ENCODE measurements at places on chromosomes 7 and 10. TPM values are rescaled to one million over a fixed set of nuclear protein-coding genes. Genes with fewer than 3 reads are reported as not detected.
A peak's percentile ranks its signal among the peaks of the same experiment; 100 is the strongest.

Gene DKK1
- 5.2 TPM for polyA plus RNA-seq

Gene MRC1
- polyA plus RNA-seq: 24.2 TPM

Gene ZMYND11
- polyA plus RNA-seq: 116 TPM

Gene GRID2IP
- 1.3 TPM for polyA plus RNA-seq

Gene PCLO
- 7.0 TPM for polyA plus RNA-seq

Gene CFTR
- polyA plus RNA-seq: 29.6 TPM

Gene CYCS
- polyA plus RNA-seq: 60.4 TPM

Gene FGF8
- polyA plus RNA-seq: 0.15 TPM

Gene C10orf90
- 27.0 TPM for polyA plus RNA-seq

Gene ZNF777
- polyA plus RNA-seq: 13.6 TPM

Gene MYPN
- 0.03 TPM for polyA plus RNA-seq

Gene INMT
- polyA plus RNA-seq: 22.8 TPM

Gene AKR1E2
- polyA plus RNA-seq: 8.1 TPM

Gene ETV1
- polyA plus RNA-seq: 67.2 TPM

Gene CC2D2B
- 1.9 TPM for polyA plus RNA-seq

Gene OR2A7
- 17.5 TPM for polyA plus RNA-seq

Gene ZNF438
- 9.8 TPM for polyA plus RNA-seq

Gene CRTAC1
- 8.6 TPM for polyA plus RNA-seq

Gene TMEM72
- polyA plus RNA-seq: 2.0 TPM

GRCh38 chr10:49664842-49665355 is 14.6 kb upstream of the C10orf53 start:
- no peak for DNase-seq

GRCh38 chr7:43636093-43636492 is 53.2 kb downstream of the STK17A start:
- peak; percentile 67 for DNase-seq

GRCh38 chr7:302054-302992 is 12.4 kb downstream of the FOXL3 start:
- no peak for DNase-seq

DNA sequence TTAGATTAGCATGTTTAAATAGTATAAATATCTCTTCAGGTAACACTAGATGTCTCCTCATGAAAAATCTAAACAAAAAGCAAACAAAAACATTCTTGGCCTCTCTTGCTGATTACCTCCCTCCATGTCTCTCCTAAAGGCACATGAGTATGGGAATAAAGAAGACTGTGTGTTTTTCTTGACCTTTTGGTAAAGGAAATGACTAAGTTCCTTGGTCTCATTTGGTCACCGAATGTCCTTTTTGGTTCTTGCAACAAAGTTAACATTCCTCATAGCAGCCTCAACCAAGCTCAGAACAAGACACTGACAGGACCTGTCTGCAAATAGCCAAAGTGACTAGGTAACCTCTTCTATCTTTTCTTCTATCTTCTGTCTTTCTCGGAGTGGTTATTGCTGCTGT is 35.5 kb downstream of the POM121L12 start:
- no peak for DNase-seq

DNA sequence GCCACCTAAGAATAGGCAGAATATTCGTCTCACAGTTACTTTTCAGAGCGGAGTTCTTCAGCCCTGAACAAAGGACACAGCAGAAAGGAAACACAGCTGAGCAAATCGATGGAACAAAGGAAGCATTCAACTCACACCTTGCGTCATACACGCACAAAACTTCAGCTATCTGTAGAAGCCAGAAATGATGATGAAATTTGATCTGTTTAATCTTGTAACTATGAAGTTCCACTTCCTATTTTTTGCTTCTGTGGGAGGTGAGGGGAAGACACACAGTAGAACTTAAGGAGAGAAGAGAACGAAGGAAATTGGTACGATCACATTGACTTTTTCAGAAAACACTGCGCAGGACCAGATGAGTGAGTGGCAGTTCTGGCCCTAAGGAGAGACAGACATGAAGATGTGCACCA is 26.2 kb downstream of the FAM171A1 start:
- peak; percentile 71 for DNase-seq

- DNase-seq: no peak
Observed at GRCh38 chr7:138945154-138945553, 36.0 kb downstream of the KIAA1549 start.

DNA sequence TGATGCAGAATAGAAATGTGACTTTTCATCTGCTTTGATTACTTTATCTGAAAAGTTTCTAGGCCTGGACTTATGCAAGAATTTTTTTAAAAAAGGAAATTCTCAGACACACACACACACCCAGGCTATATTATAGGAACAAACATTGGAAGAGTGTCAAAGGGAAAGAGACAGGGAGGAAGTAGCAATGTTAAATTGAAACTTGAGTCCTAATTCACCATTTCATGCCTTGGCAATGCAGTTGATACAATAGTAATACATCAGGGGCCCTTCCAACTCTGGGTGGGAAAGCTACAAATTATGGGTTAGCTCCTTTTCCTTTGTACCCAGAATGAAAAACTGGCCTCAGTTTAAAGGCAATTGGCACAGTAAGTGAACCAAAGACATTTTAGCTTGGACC is 258.0 kb upstream of the LYZL1 start:
- DNase-seq: no peak

- DNase-seq: no peak
Observed at GRCh38 chr7:31079824-31080511, 27.9 kb downstream of the ADCYAP1R1 start.

DNA sequence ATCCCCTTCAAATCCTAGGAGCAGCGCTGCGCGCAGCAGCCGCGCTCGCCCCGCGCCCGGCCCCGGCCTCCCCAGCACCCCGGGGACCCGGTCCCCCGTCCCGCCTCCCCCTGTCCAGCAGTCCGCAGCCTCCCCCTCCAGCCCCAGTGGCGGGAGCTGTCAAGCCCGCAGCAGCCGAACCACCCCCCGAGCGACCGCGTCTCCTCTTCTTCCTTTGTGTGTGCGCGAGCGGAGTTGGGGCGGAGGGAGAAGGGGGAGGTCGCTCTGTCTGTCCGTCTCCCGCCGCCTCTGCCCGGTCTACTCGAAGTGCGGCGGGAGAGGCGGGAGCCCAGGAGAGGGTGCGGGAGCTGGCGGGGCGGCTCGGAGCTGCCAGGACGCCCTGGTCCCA is 375 bp upstream of the CHN2 start:
- DNase-seq: peak; percentile 80

- DNase-seq: no peak
Observed at GRCh38 chr7:135397689-135398088, 112.2 kb downstream of the CNOT4 start.

GRCh38 chr10:70054902-70055301 is 2.3 kb downstream of the MACROH2A2 start:
- no peak for DNase-seq

- no peak for DNase-seq
Observed at GRCh38 chr7:100483722-100484672, at the start of gene NYAP1. Gene NYAP1, plus strand, starts transcription at chr7:100483927. Its CDS starts 1,385 bp downstream, at chr7:100485312.

GRCh38 chr10:118373786-118374185 is 31.7 kb upstream of the FAM204A start:
- no peak for DNase-seq

DNA sequence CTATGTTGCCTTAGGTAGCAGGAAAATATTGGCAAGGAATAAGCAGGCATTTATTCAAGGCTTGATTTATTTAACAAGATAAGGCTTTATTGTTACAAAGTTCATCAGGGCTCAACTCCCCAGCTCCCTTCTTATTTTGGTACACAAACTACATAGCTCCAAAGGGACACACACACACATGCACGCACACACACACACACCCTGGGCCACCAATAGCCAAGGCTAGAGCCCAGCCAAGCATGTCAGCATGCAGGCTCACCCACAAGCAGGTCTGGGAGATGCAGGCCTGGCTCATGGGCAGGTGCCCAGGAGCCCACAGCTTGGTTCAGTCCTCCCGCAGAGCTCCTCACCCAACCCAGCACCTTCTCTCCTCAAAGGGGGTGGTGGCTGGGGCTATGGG is 23.4 kb downstream of the LEP start:
- peak; percentile 56 for DNase-seq

DNA sequence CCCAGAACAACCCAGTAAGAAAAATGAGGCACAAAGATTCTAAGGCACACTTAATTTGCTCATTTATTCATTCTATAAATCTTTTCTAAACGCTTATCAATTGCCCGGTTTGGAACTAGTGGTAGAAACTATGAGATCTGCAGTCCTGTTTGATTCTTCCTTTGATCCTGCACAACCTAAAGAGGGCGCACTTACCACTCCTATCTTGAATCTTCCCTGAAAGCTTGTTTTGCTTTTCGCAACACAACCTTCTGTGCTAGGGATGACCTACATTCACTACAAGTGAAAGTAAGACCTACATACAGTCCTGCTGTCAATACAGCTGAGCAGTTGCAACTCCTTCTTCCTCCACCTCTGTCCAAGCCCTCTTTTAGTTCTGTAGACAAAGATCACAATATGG is 12.6 kb upstream of the ARL4A start:
- DNase-seq: no peak

- DNase-seq: no peak
Observed at GRCh38 chr7:142811154-142811737, 40.5 kb downstream of the PRSS2 start.

DNA sequence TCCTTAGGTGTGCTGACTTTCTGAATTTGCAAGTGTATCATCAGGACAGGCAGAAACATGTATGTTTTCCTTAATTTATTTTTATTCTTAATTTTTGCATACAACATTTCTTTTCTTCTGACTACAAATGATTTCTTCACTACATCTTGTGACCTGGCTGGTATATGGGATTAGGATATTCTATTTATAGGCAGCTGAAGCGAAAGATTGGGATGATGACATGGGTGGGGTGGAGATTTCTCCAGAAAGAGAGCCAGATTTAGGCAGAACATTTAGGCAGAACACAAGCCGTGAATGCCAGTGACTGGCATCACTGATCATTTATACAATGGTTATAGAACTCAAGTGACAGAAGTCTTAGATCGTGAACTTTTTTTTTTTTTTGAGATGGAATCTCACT is 256.7 kb downstream of the KLF6 start:
- DNase-seq: no peak

DNA sequence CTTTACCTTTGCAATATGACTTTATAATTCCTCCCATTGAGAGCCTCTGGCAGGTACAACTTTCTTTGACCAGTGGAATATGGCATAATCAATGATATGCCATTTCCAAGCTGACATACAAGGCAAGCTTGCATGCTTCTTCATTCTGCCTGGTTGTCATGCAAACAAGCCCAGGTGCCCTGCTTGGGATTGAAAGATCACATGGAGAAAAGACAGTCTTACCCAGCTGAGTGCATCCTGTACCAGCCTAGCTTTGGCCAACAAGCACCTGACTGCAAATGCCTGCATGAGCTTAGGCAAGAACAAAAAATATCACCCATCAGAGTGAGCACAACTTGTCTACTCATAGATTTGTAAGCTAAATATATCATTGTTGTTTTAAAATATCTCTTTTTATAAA is 82.9 kb upstream of the KCND2 start:
- no peak for DNase-seq

DNA sequence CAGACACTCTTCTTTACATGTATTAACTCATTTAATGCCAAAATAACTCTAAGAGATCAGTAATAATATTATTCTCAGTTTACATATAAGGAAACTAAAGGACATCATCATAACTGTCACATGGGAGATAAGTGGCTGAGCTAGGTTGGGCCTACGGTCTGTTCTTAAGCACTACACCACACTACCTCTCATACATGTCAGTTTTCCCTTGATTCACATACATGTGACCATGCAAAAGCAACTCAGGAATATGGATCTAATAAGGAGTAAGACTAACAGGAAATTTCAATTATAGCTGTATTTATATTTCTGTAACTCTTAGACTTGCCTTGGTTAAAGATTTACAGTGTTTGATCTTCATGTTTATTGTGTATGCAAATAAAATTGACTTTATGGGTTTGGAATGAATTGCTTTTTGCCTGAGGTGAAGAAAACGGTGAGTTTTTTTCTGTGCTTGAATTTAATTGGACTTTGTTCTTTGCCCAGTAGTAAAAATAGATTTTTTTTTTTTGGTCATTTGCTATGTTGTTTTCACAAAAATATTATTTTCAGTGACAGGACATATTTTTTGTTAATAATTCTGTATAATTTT is 69.7 kb downstream of the CYP51A1 start:
- DNase-seq: no peak

DNA sequence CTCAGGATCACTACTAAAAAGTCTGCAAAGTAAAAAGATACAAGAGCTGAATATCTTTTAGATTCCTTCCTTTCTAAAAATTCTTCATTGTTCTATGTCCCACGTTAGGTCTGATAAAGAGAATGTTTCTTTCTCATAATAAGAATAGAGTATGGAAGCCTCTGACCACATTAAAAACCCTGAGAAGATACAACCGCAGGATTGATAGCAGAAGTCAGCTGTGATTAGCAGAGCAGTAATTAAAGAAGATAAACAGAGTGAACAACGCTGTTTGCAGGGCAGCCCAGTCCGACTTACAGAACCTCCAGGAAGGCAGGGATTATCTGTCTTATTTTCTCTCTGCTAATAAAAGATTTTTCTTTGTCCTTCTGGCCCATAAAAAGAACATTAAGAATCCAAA is 31.4 kb upstream of the PITRM1 start:
- DNase-seq: no peak

- no peak for DNase-seq
Observed at GRCh38 chr10:50224330-50224952, 26.9 kb downstream of the ASAH2 start.

DNA sequence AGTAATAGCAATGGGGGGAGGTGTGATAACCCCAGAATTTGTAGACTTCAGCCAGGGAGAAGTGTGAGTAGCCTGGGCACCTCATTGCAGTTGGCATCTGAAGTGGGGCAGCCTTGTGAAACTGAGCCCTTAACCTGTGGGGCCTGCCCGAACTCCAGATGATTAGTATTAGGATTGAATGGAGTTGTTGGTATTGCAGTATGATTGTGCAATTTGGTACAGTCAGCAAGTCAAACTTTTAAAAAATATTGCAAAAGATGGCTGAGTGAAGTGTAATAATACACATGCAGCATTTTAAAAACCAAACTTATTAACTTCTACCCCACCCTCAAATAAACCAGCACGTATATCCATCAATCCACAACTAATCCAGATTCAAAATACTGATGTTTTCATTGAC is 9.3 kb downstream of the RBM33 start:
- no peak for DNase-seq

- DNase-seq: peak; percentile 51
Observed at GRCh38 chr7:101058355-101058754, 26.9 kb upstream of the TRIM56 start.

DNA sequence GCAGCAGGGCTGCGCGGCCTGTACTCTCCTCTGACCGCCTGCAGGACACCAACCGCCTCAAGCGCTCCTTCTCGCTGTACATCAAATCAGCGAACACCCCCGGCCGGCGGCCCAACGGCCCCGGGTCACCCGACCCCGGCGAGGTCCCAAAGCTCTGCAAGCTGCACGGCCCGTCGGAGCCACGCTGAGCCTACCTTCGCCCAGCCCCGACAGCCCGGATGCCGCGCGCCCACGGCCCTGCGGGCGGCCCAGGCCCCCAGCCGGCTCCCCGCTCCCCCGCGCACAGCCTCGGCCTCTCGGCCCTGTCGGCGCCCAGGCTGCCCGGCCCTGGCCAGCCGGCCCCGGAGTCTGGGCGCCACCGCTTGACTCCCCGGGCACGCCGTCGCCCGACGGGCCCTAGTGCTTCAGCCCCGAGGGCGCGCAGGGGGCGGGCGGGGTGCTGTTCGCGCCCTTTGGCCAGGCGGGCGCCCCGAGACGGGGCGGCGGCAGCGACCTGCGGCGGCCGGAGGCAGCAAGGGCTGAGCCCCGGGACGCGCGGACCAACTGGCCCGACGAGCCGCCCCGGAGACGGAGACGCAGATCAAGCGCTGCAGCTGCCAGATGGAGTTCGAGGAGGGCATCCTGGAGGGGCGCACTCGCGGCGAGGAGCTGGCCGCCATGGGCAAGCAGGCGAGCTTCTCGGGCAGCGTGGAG is 11.1 kb upstream of the SEC24C start:
- DNase-seq: no peak

- DNase-seq: no peak
Observed at GRCh38 chr7:137402536-137403352, 59.2 kb upstream of the PTN start.
